Fibroblast of lung (primary cell): ENCODE measurements at places on chromosomes 5 and 9.
A peak's percentile ranks its signal among the peaks of the same experiment; 100 is the strongest.

- DNase-seq = no peak
Measured at GRCh38 chr5:111478266-111478665, 34.1 kb downstream of the STARD4 start.

- no peak for DNase-seq
Measured at GRCh38 chr5:141529873-141530272, 41.0 kb downstream of the PCDHGC5 start.

DNA sequence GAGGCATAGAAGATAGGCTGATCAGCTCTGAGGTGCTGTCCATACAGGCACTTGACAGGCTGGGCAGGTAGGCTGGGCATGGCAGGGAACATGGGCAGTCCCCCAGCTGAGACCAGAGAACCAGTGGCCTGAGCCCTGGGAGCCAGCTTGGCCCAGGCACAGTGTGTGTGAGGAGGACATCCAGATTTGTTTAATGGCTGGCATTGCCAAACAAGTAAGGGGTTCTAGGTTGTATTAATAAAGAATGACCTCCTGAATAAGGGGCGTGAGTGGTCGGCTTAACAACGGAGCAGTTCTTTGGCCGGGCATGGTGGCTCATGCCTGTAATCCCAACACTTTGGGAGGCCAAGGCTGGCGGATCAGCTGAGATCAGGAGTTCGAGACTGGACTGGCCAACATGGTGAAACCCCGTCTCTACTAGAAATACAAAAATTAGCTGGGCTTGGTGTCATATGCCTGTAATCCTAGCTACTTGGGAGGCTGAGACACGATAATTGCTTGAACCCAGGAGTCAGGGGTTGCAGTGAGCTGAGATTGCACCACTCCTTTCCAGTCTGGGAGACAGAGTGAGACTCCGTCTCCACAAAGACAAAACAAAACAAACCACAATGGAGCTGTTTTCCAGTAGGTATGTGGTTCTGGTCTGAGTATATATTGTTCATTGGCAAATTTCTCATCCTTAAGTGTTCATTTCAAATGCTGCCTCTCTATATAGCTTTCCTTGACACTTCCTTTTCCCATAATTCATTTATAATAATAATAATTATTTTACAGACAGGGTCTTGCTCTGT lies 56.2 kb downstream of the ANGPTL2 start:
- peak; percentile 39 for DNase-seq

GRCh38 chr5:110815916-110816605 lies 77.3 kb downstream of the SLC25A46 start:
- no peak for DNase-seq

DNA sequence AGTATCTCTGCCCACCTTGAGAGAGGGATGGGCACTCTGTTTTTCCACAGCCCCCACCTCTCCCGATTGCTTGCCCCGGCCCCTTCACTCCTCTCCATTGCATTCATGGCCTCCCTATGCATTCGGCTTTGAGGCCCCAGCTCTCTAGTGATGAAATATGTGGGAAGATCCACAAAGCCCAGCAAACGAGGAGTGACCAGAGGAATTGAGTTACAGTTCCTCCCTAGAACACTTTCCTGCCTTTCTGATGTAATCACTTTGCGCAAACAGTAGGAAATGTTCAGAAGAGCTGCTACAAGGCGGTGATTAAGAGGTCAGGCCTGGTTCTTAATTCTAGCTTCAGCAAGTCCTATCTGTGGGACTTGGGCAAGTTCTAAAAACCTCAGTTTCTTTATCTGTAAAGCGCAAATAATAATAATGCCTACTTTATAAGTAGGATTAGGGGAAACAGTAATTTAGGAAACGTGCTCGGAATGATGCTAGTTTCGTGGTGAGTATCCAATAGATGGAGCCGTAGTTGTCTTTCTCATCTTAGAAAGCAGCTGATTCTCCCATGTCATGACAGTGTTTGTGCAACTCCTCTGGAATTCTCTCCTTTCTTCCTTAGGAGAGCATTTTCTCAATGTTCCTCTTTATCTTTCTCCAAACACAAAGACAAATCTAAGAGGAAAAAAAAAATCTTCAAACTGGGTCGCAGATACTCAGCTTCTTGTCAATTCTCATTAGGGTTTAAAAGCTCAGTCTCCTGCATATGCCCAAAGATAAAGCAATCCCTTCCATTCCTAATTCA lies 99.5 kb upstream of the MSX2 start:
- DNase-seq = peak; percentile 75

- DNase-seq = no peak
Measured at GRCh38 chr5:30900367-30900766, 293.1 kb upstream of the CDH6 start.

- no peak for DNase-seq
Measured at GRCh38 chr5:170308686-170309085, 11.1 kb upstream of the LCP2 start.
